ENCODE measurements at places on chromosomes 3 and 15.

DNA sequence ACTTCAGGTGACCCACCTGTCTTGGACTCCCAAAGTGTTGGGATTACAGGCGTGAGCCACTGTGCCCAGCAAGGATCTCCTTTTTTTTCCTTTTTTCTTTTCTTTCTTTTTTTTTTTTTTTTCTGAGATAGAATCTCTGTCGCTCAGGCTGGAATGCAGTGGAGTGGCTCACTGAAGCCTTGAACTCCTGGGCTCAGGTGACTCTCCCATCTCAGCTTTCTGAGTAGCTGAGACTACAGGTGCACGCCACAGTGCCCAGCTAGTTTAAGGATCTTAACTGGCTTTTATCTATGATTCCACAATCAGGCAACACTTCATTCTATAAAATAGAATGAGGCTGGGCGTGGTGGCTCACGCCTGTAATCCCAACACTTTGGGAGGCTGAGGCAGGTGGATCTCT, 16.3 kb upstream of the NICN1 start:
- DNase-seq, result no peak

DNA sequence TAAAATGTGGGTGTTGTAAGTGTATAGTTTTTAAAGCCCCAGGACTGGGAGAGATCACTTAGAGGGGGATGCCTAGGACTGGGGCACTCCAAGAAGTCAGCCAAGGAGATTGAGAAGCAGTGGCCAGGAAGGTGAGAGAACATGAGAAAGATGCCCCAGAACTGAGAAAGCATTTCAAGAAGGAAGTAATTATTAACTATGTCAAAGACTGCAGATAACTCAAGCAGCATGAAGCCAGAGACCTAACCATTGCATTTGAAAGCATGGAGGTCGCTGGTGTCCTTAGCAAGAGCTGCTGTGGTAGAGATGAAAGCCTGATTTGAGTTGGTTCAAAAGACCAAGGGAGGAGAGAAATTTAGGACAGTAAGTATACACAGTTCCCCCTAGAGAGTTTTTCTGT, 30.6 kb upstream of the SLC2A2 start:
- DNase-seq, result no peak

DNA sequence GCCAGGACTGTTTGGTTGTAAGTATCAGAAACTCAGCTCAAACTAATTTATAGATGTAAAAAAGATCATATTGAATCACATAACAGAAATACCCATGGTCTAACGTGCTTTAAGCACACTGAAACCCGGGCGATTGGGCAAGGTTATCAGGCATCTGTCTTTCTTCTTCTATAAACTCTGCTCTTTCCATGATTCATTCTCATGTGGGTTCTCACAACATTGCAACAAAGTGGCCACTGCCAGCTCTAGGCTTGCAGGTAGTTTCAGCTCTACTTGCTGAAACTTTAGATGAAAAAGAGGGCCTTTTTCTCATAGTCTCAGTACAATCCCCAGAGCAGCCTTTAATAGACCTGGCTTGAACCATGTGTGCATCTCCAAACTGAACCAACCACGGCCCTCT, 456.1 kb downstream of the MFSD1 start:
- no peak for DNase-seq

DNA sequence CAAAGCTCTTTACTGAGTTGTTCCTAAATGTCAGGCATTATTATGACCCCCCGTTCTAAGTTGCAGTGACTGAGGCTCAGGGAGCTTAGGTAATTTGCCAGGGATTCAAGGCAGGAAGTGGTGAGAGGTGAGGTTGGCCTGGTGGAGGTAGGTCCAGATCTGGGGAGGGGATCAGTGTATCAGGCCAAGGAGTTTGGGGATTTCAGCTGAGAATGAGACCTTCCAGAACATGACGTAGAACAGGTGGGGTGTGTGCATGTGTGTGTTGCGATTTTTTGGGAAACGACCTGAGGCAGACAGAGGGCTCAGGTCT, 41.1 kb upstream of the MRPS22 start:
- DNase-seq, result no peak

DNA sequence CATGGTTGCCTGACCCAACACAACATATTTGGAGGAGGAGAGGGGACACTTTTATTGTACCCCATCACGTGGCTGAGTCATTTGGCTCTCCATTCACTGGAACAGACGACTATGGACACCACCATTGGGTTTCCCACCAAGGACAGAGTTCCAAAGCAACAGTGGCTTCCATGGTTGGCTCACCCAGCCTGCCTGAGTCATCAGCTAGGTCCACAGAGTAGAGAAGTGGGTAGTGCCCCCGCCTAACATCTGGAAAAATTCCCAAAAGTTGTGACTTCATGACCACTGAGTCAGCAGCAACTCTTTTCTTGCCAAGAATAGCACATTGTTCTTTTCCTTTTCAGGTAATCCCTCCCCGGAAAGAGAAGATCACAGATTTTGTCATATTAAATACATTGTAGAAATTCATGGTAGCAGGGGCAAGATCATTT, 3.0 kb upstream of the PPP1R2 start:
- DNase-seq, result no peak

GRCh38 chr3:23079976-23080375, 123.2 kb upstream of the UBE2E2 start:
- DNase-seq, result no peak

GRCh38 chr3:182007441-182007840, 295.7 kb downstream of the SOX2 start:
- DNase-seq, result no peak

- DNase-seq, result no peak
Observed at GRCh38 chr3:155426524-155427230, 133.2 kb upstream of the STRIT1 start.

GRCh38 chr3:122255757-122256439, 69.2 kb upstream of the CSTA start:
- DNase-seq, result no peak

GRCh38 chr3:127168271-127168670, 24.7 kb upstream of the PRR23E start:
- DNase-seq, result no peak

- no peak for DNase-seq
Observed at GRCh38 chr15:59104602-59104911, 389 bp upstream of the CCNB2 start.

DNA sequence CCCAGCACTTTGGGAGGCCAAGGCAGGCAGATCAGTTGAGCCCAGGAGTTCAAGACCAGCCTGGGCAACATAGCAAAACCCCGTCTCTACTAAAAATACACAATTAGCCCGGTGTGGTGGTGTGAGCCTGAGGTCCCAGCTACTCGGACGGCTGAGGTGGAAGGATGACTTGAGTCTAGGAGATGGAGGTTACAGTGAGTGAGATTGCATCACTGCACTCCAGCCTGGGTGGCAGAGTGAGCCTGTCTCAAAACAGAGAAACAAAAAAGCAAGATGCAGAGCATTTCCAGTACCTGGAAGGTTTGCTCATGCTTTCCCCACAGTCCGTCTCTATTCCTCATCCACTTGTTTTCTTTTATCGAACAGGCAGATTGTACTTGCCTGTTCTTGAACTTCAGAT, 3.8 kb upstream of the PDIA5 start:
- no peak for DNase-seq

- DNase-seq, result no peak
Observed at GRCh38 chr3:44926921-44927320, 49.1 kb downstream of the ZDHHC3 start.

GRCh38 chr3:139265131-139266016, 78.4 kb upstream of the MRPS22 start:
- no peak for DNase-seq
